ENCODE measurements at places on chromosomes 1 and 21. TPM values are rescaled to one million over a fixed set of nuclear protein-coding genes. Genes with fewer than 3 reads are reported as not detected.

Gene GNAT2
- not detected for total RNA-seq

Gene EPHB2
- 0.08 TPM for total RNA-seq

Gene ARHGAP30
- 78.9 TPM for total RNA-seq

Gene LRRC47
- 32.0 TPM for total RNA-seq

Gene PLPP3
- total RNA-seq, result not detected

Gene TTLL7
- not detected for total RNA-seq

Gene CD34
- not detected for total RNA-seq

Gene DTL
- total RNA-seq, result 0.49 TPM

Gene LCE1A
- total RNA-seq, result not detected

Gene EDARADD
- 1.5 TPM for total RNA-seq

Gene NID1
- total RNA-seq, result 0.08 TPM

Gene SPATA45
- not detected for total RNA-seq

Gene WNT3A
- total RNA-seq, result 0.08 TPM

Gene G0S2
- 6.8 TPM for total RNA-seq

Gene KIF21B
- 65.4 TPM for total RNA-seq

All from CD4-positive, alpha-beta T cell (primary cell).